ENCODE measurements at places on chromosomes 1 and 21. TPM values are rescaled to one million over a fixed set of nuclear protein-coding genes. Genes with fewer than 3 reads are reported as not detected.

GRCh38 chr1:33872683-33873082 lies 8.8 kb downstream of the HMGB4 start:
- DNase-seq = no peak

Gene AMPD1
- not detected for total RNA-seq

- no peak for DNase-seq
These were observed 20.7 kb downstream of the ZNF695 start for GRCh38 chr1:246987083-246987690.

Gene PRR9
- total RNA-seq = not detected

Gene APOBEC4
- total RNA-seq = not detected

All from A172 (cell line).